ENCODE measurements at places on chromosomes 11 and 22.

GRCh38 chr11:118050208-118050891, 26.5 kb upstream of the TMPRSS4 start:
- no peak for DNase-seq

- DNase-seq: no peak
These were observed 15.3 kb upstream of the MICAL2 start for GRCh38 chr11:12094872-12095800.

GRCh38 chr11:748007-748359, 719 bp downstream of the TALDO1 start:
- DNase-seq: no peak

DNA sequence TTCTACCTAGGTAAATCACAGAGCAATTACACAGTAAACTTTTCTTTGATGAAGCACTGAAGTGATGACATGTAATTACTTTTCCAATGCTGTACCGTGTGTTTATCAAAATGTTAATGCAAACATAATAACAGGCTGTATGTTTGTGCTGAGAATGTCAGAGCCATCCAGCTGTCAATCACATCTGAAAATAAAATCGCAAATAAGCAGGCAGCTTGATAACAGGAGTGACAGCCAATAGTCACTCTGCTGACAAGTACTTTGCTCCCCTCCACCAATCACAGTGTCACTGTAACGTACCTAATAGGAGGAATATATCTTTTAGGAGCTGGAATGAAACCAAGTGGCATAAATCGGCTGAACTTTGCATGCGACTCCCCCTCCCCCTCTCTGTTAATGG, 119.7 kb downstream of the KIRREL3 start:
- no peak for DNase-seq

DNA sequence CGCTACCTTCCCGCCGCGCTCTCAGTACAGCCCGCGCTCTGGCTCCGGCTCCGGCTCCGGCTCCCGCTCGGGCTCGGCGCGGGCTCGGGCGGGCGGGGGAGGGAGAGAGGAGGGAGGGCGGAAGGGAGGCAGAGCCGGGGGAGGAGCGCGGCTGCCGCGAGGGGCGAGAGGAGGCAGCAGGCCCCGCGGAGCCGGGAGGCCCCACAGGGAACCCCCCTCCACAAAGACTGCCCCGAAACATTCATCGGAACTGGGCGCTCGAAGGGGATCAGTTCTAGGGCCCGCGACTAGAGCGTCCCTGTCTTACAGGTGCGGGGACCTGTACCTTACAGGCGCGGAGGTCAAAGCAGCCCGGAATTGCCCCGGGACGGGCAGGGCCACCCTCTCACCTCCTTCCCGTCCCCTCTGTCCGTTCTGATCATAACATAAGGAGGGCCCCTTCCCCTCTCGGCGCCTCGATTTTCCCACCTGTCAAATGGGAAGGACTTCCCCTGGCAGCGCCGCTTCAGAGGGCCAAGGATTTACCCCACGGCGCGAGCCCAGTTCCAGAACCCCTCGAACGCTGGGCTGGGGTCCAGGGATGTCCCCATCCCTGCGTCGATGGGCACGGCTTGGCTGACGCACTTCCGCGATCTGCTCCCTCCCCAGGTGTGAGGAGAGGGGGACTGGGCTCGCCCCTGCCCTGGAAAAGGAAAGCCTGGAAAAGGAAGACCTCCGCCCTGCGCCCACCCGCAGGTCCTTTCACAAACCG, at the start of gene SHISA8:
Gene SHISA8, minus strand, starts transcription at position 40 of the 751 bp plus-strand sequence. CDS start 407 bp downstream, outside the sequence.
- DNase-seq: peak; percentile 17

Measured in cerebellar nuclear complex (tissue), 1 donor.